ENCODE measurements at places on chromosomes 1 and 21.

- no peak for DNase-seq
Measured at GRCh38 chr1:116585886-116586285, 15.1 kb upstream of the CD58 start.

GRCh38 chr1:2413495-2414296 lies 1.3 kb upstream of the PEX10 start:
- DNase-seq: no peak

- no peak for DNase-seq
Measured at GRCh38 chr1:178501705-178502329, 5.1 kb upstream of the CLEC20A start.

DNA sequence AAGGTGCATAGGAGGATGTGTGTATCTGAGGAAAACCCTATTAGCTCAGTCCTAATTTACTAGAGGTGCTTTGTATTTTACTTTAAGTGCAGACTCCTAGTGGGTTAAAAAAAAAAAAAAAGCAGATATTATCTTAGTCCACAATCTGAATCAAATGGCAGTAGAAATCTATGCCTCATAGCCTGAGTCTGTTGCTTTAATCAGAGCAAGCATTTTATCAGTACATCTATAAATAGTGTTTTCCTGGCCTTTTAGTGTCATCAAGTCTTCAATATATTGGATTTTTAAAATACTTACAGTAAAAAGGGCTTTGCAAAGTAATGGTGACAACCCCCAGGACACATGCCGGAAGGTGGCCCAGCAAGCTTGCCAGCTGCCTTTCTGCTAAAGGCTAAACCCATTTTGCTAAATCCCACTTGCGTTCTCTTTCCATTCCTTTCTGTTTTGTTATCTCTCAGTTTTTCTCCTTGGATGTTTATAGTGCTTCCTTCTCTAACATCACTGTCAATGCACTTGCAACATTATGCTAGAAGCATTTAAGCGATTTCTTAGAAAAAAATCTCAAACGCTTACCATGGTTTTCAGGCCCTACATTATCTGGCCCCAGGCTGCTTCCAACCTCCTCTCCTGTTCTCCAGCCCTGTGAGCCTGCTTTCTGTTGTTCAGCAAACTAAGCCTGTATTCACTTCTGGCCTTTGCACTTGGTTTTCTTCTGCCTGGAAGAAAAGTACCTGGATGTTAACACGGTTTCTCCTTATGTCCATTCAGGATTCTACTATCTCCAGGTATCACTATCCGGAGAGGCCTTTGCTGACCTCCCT lies 206.3 kb downstream of the PDE4B start:
- DNase-seq: no peak

DNA sequence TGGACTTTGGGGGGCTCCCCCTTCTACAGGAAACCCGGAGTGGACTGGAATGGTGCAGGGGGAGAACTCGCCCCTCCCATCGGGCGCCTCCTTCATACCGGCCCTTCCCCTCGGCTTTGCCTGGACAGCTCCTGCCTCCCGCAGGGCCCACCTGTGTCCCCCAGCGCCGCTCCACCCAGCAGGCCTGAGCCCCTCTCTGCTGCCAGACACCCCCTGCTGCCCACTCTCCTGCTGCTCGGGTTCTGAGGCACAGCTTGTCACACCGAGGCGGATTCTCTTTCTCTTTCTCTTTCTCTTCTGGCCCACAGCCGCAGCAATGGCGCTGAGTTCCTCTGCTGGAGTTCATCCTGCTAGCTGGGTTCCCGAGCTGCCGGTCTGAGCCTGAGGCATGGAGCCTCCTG lies at the start of gene TNFRSF14:
TNFRSF14 (plus strand) TSS at position 95 of the 401 bp plus-strand sequence; CDS start at position 389, 294 bp downstream.
- no peak for DNase-seq

DNA sequence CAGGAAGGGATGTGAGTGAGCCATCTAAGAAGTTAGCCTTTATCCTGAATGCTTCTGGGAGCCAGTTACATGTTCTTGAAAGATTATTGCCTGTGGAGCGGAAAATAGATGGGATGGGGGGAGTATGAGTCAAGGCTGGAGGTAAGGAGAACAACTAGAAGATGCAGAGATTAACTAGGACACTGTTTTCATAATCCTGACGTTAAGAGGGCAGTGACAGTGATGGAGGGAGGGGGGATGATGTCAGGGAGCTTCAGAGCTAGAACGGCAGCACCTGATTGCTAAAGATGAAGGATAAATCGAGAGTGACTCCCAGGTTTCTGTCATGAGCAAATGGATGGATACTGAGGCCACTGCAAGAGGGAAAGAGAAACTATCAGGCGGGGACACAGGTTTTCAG lies 10.0 kb upstream of the RCSD1 start:
- no peak for DNase-seq

DNA sequence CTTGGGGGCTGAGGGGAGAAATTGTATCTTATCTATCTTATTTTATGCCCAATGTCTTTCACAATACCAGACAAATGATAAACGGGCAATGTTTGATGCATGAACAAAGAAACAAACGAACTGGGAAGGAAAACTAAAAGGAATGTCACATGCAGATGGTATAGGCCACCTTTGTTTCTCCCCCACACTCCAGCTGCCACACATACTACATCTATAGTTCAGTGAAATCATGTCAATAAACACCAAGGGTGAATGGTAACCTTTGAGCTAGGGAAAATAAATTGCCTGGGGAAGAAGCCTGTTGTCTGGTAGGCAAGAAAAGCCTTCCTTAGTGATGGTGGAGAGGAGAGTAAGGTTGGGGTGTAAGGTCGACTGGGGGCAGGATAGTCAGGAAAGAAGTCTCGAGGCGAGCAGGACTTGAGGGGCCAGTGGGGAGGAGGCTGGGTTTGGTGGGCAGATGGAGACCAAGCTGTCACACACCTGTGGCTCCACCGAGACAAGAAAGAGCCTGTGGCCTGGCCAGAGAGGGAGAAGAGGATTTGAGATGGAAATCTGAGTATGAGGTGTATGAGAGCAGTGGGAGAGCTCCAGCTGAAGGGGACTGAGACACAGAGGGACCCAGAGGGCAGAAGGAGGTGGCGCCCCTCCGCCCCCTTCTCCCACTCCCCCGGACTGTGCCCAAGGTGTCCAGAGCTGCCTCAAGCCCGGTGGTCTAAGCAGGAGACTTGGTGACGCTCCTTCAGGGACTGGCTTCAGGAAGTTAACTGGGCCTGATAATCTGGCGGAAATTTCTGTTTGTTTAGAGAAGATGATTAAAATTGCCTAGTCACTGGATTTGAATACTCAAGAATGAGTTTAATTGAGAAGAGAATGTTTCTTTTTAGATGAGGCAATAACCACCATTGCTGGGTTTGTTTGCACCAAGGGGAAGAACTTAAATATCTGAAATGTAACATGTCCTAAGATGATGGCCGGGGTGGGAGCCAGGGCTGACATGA lies 37.3 kb downstream of the ATF3 start:
- no peak for DNase-seq

DNA sequence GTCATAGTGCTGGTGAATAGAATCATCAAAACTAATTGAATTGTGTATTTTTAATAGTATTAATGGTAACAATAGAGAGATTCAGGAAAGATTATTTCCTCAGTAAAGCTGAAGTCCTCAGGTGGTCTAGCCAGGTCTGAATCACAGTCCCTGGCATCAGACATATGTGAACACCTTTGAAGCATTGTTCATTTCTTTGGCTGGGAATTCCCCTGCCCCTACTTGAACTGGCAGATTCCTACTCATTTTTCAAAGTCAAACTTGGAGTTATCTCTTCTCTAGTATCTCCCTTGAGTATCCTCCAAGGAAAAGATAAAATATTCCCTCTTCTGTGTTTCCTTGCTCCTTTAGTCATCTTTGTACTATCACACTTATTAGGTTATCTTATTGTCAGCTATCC lies 759.8 kb downstream of the ADGRL2 start:
- no peak for DNase-seq

GRCh38 chr1:248786156-248786555 lies 30.6 kb upstream of the LYPD8 start:
- no peak for DNase-seq

- DNase-seq: no peak
Measured at GRCh38 chr1:11227106-11228077, 35.0 kb downstream of the MTOR start.

GRCh38 chr1:118223426-118223825 lies 38.4 kb upstream of the SPAG17 start:
- DNase-seq: no peak

- peak; percentile 66 for DNase-seq
Measured at GRCh38 chr21:35390013-35390776, 341.1 kb upstream of the RUNX1 start.

- DNase-seq: no peak
Measured at GRCh38 chr1:110237386-110238152, 27.5 kb downstream of the KCNC4 start.

DNA sequence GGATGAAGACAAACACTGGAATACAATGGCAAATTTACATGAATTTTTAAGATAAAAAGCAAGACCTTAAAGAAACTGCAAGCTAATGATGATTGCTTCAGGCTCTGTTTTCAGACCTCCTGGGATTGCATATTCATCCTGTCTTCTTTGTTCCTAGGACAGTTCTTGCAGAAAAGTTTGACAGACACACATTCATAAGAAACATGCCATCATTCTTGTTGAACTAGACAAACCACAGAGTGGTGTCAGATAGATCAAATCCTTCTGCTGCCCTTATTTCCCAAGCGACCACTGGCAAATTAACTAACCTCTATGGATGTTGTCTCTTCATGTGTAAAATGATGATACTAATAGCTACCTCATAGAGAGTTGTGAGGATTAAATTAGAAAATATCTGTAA lies 181.3 kb downstream of the KCTD3 start:
- no peak for DNase-seq

DNA sequence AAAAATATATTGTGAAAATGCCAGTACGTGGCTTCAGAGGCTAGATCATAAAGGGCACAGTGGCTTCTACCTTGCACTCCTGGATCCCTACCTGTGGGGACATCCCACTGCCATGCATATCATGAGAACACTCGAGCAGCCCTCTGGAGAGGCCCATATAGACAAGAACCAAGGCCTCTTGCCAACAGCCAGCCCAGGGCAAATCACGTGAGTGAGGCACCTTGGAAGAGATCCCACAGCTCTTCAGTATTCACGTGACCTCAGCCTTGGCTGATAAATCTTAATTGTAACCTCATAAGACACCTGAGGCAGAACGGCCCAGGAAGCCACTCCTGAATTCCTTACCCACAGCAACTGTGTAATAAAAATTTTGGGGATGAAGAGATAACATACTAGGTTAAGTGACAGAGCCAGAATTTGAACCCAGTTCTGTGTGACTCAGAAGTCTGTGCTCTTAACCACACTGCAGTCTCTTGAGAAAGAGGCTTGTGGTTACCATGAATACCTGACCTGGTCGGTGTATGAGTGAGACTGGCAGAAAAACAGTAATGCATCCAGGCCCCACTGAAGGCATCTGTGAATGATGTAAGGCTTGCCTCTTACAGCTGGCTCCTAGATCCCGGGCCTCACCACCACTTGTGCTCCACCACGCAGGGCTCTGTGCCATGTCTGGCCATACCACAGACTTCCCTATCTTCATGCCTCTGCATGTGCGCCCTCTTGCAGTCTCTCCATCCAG lies 6.9 kb upstream of the A3GALT2 start:
- DNase-seq: peak; percentile 70

- no peak for DNase-seq
Measured at GRCh38 chr1:82695443-82695842, 894.7 kb downstream of the ADGRL2 start.

GRCh38 chr1:218164930-218165700 lies 120.0 kb upstream of the RRP15 start:
- DNase-seq: no peak

DNA sequence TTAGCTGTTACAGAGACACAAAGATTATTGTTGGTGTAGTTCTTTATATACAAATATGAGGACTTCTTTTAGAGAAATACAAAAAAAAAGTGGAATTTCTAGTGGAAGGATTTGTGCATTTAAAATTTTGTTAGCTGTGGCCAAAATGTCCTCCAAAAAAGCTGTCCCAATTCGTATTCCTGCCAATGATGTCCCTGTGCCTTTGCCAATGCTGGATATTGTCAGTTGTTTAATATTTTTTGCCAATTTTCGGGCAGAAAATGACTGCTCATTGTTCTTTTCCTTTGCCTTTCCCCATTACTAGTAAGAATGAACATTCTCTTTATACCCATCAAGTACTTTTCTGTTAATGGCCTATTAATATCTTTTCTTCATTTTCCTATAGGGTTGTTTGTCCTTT lies 110.0 kb upstream of the HOOK1 start:
- DNase-seq: no peak

DNA sequence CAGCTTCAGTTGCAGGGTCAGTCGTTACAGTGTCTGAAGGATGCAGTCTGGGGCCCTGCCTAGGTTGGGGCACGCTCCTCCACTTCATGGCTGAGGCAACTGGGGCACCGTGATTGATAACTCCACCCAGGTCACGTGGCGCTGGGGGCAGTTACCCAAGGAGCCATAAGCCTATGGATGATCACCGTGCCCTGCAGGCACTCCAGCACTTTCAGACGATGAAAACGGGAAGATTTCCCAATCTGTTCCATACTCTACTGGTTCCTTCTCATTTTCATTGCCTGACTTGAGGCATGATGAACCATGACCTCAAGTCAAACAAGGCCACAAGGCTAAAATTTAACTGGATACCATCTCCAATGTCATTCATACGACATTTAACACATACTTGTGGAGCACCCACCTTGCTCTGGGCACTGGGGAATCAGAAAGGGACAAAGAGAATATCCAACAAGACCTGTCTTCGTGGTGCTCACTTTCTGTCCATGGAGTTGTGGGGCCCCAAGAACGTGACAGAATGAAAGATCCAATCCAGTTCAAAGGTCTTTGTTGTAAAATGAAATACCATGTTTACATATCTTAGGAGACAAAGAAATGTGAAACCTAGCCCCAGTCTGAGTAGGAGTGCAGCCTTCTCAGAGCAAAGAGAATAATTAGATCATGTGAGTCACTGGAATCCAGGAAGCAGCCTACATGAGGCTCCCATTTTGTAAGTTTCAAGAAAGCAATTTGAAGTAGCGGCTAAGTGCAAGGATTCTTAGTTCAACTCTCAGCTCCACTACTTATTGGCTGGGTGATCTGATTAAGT lies 39.4 kb upstream of the SPOCD1 start:
- peak; percentile 5 for DNase-seq

DNA sequence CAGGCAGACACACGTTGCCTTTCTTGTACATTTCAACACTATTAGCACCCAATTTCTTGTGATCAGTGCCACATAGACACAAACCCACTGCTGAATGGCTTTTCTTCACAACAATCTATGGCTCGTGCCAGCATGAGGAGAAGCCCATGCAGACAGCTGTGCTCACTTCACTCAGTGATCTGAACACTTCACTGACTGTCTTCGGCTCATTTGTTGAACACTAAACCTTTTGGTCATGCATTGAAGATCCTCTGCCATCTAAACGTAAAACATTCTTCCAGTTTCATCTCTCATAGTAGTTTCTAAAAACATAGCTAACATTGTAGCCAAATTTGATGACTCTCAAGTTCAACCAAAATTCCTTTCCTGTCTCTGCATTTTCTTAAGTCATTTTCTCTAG lies 331.0 kb upstream of the ZP4 start:
- no peak for DNase-seq

GRCh38 chr1:51592711-51593110 lies 24.2 kb upstream of the OSBPL9 start:
- DNase-seq: no peak

DNA sequence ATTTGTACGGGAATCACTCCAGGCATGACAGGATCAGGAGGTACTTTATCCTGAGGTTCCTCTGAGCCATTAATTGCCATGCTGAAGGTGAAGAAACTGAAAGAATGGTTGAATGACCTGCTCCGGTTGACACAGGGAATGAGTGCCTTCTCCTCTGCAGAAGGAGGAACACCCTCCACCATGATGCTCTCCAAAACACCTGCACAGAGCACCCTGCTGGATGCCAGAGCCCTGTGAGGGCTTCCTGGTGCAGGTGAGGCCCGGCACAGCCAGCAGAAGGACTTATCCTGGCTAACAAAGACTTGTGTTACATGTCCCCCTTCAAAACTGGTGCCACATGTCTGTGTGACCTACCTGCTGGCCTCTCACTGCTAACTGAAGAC lies 14.3 kb upstream of the LBR start:
- DNase-seq: peak; percentile 55

All from NCI-H2029 treated with DMSO at 0.1 percent for 48 hours (cell line).